GM13976 (cell line): ENCODE measurements at places on chromosomes 4 and X.

DNA sequence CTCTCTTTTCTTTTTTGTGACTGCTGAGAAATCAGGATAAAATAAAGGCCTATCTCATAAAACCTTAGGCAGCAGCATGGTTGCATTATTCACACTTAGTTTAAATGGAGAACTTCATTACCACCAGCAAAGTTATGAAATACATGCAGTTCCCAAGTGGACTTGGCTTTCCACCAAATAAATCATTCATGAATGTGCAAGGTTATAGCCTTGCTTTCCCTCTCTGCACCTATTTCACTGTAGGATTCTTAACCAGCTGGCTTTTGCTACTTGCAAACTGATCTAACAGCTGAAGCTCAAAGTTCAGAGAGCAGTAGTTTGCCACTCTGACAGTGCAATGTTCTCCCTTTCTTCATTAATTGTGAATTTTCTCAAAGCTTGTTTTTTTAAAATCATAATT is 140.1 kb upstream of the SMIM31 start:
- no peak for DNase-seq

- peak; percentile 41 for DNase-seq
Observed at GRCh38 chr4:99404595-99405287, 30.4 kb downstream of the ADH7 start.

GRCh38 chr4:162115333-162115732 is 48.5 kb downstream of the FSTL5 start:
- no peak for DNase-seq

- DNase-seq: no peak
Observed at GRCh38 chr4:181477591-181477990, 765.6 kb upstream of the TENM3 start.

GRCh38 chr4:76758290-76758882 is 139.6 kb downstream of the SOWAHB start:
- DNase-seq: no peak

DNA sequence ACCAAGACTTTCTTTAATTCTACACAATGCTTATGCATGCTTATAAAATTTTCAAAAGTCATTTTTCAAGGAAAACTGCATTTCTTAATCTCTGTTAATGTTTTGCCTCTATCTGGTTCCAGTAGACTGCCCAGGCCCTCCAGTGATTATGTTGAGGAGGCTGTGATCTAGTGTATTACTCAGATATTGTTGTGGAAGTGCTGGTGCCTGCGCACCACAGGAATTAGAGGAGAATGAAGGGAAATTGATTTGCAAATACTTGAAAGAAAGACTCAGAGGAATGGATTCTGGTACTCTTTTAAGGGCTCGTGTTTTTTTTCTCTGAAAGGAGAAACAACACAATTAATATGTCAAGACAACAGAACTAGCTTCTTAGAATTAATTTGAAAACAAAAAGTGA is 1015.1 kb downstream of the RPA4 start:
- DNase-seq: no peak
